ENCODE measurements at places on chromosomes 4 and X.

DNA sequence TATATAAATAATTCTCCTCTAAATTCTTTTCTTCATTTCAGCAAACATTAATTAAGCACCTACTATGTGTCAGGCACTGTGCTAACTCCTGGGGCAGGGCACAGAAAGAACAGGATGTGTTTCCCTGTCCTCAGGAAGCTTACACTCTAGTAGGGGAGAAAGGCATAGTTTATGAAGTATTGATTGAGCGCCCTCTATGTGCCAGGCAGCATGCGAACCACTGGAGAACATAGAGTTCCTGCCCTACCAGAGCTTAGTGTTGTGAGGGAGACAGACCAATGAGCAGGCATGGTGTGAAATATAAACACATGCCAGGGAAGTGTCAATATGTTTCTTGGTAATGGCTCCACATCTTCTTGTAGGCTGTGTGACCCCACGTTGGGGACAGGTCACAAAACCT, 3.7 kb downstream of the ADGRG4 start:
- no peak for DNase-seq

- peak; percentile 83 for DNase-seq
These were observed 631.5 kb downstream of the RAB28 start for GRCh38 chr4:12852338-12853307.

GRCh38 chrX:34909151-34909550, 33.4 kb upstream of the FAM47B start:
- no peak for DNase-seq

DNA sequence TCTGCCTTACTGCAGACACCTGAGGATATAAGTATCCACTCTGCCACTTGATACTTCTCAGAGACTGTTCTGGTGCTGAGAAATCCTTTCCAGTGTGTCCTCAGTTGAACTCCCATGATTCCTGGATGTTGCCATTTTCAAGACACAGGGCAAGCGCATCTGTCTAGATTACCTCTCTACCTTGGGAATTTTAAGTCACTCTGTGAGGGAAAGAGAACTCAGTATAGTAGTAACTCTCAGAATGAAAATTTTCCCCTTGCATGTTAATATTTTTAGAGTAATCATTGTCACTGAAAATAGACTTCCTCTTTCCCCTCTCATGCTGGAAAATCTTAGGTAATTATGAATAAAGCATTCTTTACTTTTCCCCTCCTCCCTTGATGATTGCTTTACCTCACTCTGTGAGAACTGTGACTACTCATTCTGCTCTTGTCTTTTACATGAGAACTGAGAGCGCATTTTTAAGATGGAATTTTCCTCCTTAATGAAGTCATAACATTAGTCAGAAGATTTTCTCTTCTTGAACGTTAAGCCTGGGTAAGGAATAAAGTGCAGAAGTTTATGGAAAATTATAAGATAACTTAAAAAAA, 45.0 kb downstream of the TET2 start:
- DNase-seq = no peak

- no peak for DNase-seq
These were observed 174.5 kb downstream of the GPC3 start for GRCh38 chrX:133810925-133811324.

GRCh38 chr4:183416879-183417755, 27.3 kb upstream of the CDKN2AIP start:
- no peak for DNase-seq

DNA sequence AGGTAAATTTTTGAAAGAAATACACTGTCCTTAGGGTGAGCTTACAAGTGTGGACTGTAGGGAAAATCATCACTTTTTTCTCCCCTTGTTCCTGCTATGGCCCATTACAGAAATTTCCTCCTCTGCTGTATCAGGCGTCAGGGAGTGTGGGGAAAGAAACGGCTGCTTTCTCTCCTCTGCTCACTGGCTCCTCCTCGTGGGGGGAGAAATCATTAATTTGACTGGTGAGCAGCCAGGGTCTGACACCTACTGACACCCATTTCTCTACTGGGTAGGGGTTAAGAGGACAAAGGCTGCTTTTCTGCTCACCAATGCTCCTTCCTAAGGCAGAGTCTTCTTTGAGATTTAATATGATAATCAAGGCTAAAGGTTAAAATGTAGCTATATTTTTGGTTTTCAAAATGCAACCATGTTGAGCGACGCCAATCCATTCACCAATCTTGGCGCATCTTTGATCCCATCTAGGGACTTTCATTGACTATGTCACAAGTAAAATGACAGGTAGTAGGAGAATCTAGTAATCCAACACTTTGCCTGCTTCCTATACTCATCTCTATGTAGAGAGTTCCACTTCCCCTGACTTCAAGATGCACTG, 25.1 kb downstream of the SETD7 start:
- no peak for DNase-seq

DNA sequence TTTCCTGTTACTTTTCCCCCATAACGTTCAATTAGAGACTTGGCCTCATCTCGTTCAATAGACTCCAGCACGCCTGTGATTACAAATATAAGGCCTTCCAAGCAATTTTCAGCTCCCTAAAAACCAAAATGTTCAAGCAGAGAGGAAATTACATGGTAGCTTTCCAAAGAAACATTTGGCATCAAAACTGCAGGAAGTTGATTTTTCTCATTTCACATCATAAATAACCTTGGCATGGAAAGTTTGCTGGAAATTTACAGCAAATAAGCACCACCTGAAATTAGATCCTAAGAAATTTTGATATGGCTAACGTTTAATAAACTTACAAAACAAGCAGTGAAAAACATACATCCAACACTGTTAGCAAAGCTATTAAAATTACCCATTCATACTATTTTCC, 53.3 kb downstream of the RFC1 start:
- no peak for DNase-seq

DNA sequence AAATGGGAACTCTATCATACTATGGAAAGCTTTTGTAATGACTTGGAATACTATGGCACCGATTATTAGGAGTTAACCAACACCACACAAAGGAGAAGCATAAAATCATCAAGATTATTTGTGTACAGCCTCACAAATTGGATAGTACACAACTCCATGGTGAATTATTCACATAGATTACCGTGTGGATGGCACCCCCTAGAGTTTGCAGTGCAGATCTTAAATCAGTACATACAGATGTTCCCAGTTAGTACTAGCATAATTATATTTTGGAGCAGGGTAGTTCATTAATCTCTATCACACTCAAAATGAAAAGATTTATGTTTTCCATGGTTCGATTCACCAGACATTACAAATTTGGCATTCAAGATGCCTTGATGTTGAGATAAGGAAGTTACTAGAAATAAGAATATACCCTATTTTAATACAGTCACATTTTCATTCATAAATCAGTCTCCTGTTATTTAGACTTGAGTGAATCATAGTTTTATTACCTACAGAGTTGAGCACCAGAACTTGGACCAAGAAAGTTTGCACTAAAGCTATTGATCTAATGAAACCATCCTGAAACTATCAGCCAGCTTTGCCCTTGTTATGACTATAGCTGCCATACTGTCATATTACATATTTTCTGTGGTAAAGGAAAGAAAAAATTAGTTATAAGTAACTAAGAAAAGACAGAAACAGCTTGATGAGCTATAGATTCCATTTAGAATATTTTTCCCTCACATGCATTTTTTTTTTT, 531.8 kb downstream of the GLUD2 start:
- DNase-seq = no peak

GRCh38 chr4:97987019-97987648, 156.1 kb downstream of the STPG2 start:
- peak; percentile 32 for DNase-seq

GRCh38 chr4:110085131-110085530, 113.3 kb downstream of the ELOVL6 start:
- peak; percentile 57 for DNase-seq

DNA sequence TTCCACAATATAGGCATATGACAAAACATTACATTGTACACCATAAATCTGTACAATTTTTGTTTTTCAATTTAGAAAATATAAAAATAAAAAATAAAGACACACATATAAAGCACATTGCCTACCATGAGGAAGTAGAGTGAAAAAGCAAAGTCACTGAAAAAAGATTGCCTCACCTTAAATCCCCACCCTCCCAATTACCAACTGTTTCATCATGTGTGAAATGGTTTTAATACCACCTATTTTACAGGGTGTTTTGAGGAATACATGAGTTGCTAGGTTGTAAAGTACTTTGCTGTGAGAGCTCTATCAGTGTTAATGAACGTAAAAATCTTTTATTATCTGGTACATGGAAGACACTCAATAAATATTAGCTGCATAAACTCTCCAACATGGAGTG, 373.6 kb upstream of the NDST3 start:
- no peak for DNase-seq

- DNase-seq = no peak
These were observed 147.9 kb downstream of the CHIC2 start for GRCh38 chr4:53916431-53916889.

GRCh38 chrX:136200466-136200865, 50.7 kb downstream of the MAP7D3 start:
- no peak for DNase-seq

GRCh38 chrX:30824275-30824674, 64.8 kb downstream of the TAB3 start:
- no peak for DNase-seq

DNA sequence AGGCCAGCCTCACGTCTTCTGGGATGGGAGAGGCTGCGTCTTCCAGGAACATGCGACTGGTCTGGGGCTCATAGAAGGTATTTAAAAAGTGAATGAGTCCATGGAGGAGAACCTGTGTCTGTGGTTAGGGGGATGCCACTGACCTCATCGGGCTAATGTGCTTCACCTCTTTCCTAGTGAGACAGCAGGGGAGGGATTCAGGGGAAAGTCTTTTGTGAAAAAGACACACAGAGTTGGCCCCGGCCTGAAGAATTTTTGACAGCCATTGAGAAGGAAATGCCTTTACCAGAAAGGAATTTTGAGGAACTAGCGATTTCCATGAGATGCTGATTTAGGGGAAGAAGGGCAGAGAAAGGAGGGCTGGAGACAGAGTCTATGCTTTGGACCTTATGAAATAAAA, 11.0 kb upstream of the C4orf50 start:
- DNase-seq = no peak

DNA sequence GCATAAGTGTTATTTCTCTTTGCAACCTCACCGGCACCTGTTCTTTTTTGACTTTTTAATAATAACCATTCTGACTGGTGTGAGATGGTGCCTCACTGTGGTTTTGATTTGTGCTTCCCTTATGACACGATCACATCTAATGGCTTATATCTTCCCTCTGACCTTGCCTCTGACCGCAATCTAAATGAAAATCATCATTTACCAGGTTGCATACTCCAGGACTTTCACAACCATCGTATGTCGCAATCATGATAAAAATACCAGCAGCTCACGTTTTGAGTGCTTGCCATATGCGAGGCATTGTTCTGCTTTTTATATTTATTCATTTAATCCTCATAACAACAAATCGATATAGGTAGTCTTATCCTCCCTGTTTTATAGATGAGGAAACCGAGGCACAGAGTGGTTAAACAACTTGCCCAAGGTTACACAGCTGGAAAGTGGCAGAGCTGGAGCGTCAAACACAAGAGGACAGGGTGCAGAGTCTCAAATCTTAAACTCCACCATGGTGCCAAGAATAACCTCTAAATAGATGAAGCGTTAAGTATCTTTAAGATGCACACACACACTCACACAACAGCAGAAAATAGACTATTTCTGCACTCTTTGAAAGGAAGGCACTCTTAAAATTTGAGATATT, 102.2 kb downstream of the SEL1L3 start:
- DNase-seq = no peak

DNA sequence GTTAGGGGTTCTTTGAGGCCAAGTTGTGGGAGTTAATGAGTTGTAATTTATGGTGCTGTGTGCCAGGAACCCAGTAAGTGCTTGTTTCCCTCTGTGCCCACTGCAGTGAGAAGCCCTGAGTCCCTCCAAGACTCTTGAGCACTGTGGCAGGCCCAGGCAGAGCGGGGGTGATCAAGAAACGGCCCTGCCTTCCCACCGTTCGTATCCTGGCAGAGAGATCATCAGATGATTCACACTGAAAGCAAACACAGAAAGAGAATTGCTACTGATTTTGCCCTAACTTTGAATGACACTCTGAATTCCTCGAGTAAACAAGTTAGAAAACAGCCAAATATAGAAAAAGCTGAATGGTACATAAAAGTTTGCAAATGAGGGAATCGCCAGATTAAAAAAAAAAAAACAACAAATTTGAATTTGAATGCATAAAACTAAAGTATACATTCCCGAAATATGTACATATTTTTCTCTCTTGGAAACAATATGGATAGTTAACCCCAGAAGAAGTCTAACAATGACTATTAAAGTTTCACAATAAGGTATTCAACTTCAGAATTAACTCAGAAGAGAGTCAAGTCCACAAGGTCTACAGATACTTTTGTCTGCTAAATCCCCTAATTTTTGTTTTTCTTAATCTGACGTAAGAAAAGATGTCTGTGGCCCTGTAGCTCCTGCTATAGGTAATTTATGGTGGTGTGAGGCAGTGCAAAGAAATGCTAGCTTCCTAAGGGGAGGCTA, 71.8 kb downstream of the AFAP1 start:
- no peak for DNase-seq

- no peak for DNase-seq
These were observed 6.4 kb downstream of the TRO start for GRCh38 chrX:54926978-54927377.

DNA sequence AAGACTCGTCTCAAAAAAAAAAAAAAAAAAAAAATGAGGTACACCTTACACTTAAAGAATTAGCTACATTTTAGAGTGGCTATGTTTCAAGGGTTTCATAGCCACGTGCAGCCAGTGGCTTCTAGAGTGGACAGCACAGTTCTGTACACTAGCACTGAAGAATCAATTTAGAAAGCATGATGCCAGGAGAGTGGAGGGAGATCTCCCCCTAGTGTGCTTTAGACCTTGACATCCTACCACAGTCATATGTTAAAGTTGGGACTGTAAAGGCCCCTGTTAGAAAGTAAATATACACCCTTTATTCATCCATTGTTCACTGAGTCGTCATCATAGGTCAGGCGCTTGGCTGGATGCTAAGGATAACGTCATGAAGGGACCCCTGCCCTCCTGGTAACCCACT, 179.4 kb downstream of the QDPR start:
- DNase-seq = no peak

DNA sequence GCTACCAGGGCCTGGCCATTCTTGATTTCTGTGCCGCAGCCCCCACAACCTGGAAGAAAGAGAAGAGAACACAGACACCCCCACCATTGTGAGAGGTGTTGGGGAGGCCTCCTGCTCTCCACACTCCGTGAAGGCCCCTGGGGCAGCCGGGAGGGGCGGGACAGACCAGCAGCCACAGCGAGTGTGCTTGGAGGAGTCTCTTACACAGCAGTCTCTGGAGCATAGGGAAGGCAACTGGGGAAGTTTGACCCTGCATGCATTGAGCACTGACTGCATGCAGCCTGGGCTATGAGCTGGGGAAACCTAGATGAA, 77.9 kb downstream of the ABLIM2 start:
- DNase-seq = no peak

DNA sequence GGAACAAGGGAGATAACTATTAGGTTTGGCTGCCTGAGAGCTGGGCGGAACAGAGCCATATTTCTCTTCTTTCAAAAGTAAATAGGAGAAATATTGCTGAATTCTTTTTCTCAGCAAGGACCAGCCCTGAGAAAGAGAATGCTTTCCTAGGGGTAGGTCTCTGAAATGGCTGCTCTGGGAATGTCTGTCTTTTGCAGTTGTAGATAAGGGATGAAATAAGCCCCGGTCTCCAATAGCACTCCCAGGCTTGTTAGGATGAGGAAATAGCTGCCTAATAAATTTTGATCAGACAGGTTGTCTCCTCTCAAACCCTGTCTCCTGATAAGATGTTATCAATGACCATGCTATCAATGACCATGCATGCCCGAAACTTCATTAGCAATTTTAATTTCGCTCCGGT, 207.8 kb upstream of the KIT start:
- DNase-seq = no peak
